ENCODE measurements at places on chromosomes 6 and 20. TPM values are rescaled to one million over a fixed set of nuclear protein-coding genes. Genes with fewer than 3 reads are reported as not detected.

DNA sequence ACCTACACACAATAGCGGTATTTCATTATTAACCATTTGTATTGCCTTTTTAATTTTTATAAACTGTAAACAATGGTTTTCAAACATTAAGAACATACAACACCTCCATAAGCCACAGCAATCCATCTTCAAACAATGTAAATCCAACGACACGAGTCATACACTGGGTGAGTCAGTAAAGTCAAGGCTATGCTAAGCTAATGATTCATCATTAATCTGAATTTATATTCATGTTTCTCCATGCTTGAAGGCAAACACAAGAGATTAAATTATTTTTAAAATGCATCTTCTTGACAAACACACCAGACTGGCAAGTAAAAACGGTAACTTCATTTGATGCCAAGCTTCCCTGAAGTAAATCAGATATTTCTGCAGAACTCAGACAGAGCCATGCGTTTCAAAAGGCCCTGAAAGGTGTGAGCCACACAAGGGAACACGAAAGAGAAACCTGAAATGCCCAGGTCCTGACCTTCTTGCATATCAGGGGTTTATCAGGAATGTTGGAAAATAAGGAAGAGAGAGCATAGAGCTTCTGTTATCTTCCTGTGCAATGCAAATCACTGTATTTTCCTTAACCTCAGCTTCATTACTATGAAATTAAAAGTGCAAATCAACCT, 162.5 kb downstream of the ALDH8A1 start:
- DNase-seq = no peak

- no peak for DNase-seq
Observed at GRCh38 chr6:139402876-139403386, 28.5 kb upstream of the CITED2 start.

DNA sequence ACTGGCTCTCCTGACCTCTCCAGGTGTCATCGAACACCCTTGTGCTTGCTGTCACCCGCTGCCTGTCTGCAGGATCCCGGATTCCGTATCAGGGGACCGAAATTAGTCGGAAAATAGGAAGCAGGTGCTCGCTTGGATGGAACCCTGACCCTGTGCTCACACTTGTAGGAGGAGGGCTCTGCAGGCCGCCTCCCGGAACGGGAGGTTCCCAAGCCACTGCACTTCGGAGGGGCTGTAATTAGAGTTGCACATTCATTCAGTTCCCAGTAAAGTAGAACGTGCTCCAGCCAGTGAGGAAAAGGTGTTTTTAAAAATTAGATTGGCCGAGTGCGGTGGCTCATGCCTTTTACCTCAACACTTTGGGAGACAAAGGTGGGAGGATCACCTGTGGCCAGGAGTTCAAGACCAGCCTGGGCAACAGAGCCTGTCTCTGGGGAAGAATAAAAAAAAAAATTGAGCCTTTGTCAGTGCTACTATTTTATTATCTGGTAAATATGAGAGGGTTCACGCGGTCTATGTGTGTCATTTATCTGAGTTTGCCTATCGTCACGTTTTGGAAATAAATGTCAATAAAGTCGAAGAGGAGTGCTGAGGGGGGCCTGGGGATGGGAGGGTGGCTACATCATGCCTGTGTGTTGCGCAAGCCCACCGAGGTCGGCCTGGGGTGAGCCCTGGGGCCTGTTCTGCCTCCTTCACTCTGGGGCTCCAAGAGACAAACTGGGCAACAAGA, 1.5 kb upstream of the GMEB2 start:
- DNase-seq = no peak

- DNase-seq = no peak
Observed at GRCh38 chr6:127182501-127182900, 64.0 kb downstream of the RSPO3 start.

DNA sequence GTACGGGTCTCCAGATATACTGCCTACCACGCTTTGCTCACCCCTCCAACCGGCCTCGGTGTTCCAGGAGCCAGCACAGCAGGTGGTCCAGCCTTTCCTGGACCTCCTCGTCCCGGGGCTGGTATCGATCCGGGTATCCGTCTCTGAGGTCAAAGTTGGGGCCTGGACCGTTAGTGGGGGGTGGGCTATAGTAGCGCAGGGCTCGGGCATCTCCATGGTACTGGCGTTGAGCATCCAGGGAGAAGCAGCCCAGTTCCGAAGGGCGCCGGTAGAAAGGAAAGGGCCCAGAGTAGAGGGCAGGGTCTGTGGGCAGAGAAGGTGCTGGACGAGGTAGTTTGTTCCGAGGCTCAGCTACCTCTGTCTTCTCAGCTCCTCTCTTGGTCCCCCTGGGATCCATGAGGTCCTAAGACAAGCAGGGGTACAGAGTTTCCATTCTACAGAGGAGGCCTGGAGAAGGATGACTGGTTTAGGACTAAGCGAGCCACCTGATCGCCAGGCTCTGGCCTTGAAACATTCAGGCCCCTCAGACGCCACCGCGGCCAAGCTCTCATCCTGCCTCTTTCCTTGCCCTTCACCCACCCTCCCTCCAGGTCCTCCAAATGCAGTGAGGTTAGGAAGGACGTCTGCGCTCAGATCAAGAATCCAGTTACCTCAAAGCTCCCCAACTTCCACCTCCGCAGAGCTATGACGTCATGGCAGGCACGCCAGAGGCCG, 502 bp downstream of the DXO start:
- no peak for DNase-seq

TMEM239 gene
- total RNA-seq = not detected

MICB gene
- 2.9 TPM for total RNA-seq
